ENCODE measurements at places on chromosomes 12 and 14. TPM values are rescaled to one million over a fixed set of nuclear protein-coding genes. Genes with fewer than 3 reads are reported as not detected.

Gene MAP1LC3B2
- total RNA-seq: 1.0 TPM

Gene RTN1
- not detected for total RNA-seq

Gene PCED1B
- 60.9 TPM for total RNA-seq

DNA sequence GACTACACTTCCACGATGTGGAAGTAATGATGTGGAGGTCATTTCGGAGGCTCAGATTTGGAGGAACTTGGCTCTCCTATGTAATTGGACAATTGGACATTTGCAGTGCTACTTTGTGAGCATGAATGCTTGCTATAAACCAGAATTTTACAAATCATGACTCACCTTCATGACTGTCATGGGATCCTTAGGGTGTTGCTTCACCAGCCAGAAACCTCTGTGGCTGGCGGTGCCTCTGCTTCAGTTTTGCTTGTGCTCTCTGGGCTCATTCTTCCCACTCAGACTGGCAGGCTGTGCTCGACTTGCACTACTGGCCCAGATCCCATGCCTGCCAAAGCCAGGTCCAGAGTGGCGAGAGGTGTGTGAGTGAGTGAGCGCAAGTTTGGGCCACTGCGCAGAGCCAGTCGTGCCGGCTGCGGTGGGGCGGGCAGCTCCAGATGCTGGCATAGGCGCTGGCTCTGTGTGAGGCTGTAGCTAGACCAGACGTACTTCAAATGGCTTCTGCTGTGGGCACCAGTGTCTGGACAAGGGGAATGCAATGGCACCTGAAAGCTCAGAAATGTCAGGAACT, 387.8 kb downstream of the AEBP2 start:
- DNase-seq: no peak
- H3K4me1 ChIP-seq: no peaks in the 10 kb centered on the region
- H3K27ac ChIP-seq: no peak overlapping the region
- H3K36me3 ChIP-seq: no peaks in the 10 kb centered on the region

- no peaks in the 10 kb centered on the region for H3K4me1 ChIP-seq
- H3K27ac ChIP-seq: no peak overlapping the region
- no peaks in the 10 kb centered on the region for H3K36me3 ChIP-seq
- no peak overlapping the region for H3K4me3 ChIP-seq
- DNase-seq: no peak
- H3K27me3 ChIP-seq: no peaks in the 10 kb centered on the region
Measured at GRCh38 chr12:28704477-28705169, 444.5 kb upstream of the FAR2 start.

Gene RGS6
- not detected for total RNA-seq

Gene SDR9C7
- not detected for total RNA-seq

DNA sequence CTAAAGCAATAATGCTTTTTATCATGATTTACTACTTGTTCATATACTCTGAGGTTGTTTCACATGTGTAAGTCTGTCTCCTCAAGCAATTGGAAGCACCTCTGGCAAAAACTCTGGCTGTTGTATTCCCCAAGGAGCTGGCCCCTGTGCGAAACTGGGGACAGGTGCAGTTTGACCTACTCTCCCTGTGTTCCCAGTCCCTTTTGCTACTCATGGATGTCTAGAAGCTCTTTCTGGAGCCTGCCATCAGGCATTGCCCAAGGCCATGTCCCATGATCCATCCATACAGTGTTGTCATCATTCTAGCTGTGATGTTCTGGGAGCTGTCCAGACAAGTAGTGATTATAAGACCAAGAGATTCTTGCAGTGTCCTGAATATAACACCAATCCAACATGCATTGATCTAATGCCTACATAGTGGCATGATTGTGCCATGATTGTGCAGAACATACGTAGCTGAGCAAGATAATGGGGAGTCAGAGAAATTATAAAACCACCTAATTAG, 14.9 kb downstream of the AKAP6 start:
- H3K4me1 ChIP-seq: no peaks in the 10 kb centered on the region
- no peak overlapping the region for H3K27ac ChIP-seq
- H3K27me3 ChIP-seq: no peaks in the 10 kb centered on the region
- DNase-seq: no peak
- H3K36me3 ChIP-seq: no peaks in the 10 kb centered on the region
- H3K4me3 ChIP-seq: no peak overlapping the region

DNA sequence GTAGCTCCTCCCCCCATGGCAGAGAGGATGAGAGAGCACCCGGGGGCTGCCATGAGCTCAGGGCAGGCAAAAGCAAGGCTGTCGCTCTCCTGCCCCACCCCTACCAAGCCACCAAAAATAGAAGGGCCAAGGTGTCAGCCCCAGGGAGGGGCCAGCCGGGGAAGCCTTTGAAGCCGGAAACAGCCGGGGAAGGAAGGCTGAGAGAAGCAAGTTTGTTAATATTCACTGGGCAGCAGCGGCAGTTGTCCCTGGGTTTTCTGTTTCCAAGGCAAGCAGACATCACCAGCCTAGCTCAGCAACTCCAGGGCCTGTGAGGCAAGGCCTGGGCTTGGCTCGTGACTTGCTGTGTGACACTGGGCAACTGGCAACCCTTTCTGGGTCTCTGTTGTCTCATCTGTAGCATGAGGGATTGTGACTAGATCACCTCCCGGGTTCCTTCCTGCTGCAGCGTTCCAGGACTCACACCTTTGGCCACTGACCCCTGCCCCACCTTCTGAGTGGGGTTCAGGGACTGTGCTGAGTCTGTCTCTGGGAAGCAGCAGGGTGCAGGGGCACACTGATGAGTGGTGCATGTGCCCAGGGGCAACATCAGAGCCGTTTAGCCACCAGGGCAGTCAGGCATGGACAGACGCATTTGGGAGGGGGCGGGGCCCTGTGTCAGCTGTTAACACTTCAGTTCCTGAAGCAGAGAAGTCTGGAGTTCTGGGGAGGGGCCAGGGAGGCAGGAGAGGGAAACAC, 24.3 kb downstream of the SYNDIG1L start:
- H3K36me3 ChIP-seq: no peaks in the 10 kb centered on the region
- peak; percentile 74 for DNase-seq
- H3K27me3 ChIP-seq: no peaks in the 10 kb centered on the region
- peaks cover 54% of the 10 kb centered on the region for H3K4me1 ChIP-seq
- peak overlapping the region; percentile 98 for H3K27ac ChIP-seq
- peak overlapping the region; percentile 87 for H3K4me3 ChIP-seq

GRCh38 chr14:55438066-55438683, 2.2 kb downstream of the TBPL2 start:
- H3K4me3 ChIP-seq: no peak overlapping the region
- H3K36me3 ChIP-seq: no peaks in the 10 kb centered on the region
- H3K4me1 ChIP-seq: peaks cover 7% of the 10 kb centered on the region

DNA sequence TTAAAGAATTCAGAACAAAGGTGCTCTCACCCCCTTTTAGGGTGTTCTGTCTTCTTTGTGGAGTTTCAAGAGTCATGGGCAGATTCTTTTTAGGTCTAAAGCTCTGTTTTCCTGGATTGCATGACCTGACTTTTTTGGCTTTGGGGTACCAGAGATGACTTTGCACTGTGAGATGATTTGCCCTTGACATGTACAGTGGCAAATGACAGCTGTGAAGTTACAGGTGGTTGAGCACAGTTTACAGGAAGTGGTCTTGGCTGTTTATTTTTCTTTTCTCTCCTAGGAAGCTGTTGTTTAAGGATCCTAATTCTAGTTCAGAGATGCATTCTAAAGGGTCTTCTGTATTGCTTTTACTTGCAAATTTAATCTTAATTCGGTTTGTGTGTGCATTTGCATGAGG, 83.8 kb upstream of the METAP2 start:
- no peak for DNase-seq
- H3K27me3 ChIP-seq: no peaks in the 10 kb centered on the region
- H3K27ac ChIP-seq: no peak overlapping the region
- H3K36me3 ChIP-seq: no peaks in the 10 kb centered on the region
- H3K4me3 ChIP-seq: peak overlapping the region; percentile 5
- peaks cover 16% of the 10 kb centered on the region for H3K4me1 ChIP-seq

DNA sequence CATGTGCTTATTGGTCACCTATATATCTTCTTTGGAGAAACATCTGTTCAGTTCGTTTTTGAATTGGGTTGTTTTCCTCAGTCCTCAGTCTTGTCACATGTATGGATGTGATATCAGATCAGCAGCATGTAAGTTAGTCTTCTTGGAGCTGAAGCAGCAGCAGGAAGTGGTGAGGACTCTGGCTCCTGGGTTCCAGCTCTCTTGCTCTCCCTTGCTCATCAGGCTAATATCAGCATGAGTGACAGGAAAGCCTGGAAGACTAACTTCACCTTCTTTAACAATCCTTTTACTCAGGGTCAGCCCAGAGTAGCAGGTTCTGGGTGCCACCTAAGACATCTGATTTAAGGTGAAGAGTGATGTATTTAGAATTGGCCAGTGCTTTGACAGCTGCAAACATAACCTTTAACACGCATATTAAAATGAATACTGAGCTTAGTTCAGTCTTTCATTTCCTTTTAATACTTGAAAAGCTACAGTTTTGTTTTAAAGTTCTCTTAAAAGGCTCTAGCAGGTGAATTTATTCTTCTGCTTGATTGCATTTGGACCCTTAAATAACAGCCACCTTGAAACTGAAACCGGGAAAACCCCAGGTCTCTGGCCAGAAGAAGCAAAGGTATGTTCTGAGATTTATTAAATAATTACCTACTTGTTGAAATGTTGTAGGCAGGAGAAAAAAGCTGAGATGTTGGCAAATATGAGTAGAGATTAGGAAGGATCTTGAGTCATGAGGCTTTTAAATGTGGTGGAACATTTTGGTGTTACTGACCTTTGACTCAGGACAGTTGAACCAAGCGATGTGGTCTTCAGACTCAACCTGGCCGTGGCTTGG, 54.3 kb downstream of the DRAM1 start:
- peaks cover 87% of the 10 kb centered on the region for H3K4me1 ChIP-seq
- no peaks in the 10 kb centered on the region for H3K27me3 ChIP-seq
- no peak for DNase-seq
- H3K27ac ChIP-seq: peak overlapping the region; percentile 82
- H3K36me3 ChIP-seq: peaks cover 8% of the 10 kb centered on the region
